IMR-90 (cell line): ENCODE measurements at places on chromosomes 4 and X. TPM values are rescaled to one million over a fixed set of nuclear protein-coding genes. Genes with fewer than 3 reads are reported as not detected.
A peak's percentile ranks its signal among the peaks of the same experiment; 100 is the strongest.

- no peak for DNase-seq
These were observed 1.2 kb downstream of the NLGN4X start for GRCh38 chrX:6227453-6227835.

DNA sequence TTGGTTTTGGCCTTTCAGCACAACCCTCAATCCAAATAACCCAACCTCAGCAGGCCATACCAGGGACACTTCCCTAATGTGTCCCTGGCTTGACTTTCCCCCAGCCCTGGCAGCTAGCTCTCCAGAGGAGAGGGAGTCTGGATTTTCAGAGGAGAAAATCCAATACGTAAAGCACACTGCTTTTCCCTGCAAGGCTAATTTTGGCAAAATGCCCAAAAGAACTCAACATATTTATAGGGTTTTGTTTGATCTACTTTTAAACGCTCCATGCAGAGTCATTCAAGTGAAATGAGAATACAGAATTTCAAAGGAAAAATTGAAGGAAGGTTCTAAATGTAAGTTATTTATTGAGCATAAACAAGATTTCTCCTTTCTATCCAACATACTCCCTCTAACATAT is 167.2 kb downstream of the SH3KBP1 start:
- DNase-seq, result peak; percentile 28

- DNase-seq, result peak; percentile 16
These were observed 318.6 kb downstream of the OPHN1 start for GRCh38 chrX:68114573-68115129.

DNA sequence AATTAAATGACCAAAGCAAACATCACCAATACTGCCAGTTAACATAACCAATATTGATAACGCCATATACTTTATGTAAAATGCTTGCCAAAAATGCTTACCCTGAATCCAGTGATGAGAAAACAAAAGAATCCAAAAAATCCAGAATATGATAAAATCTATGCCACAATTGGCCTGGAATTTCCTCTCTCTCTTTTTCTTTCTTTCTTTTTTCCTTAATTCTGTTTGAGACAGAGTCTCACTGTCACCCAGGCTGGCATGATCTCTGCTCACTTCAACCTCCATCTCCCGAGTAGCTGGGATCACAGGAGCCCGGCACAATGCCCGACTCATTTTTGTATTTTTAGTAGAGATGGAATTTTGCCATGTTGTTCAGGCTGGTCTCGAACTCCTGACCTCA is 9.8 kb upstream of the SLC7A11 start:
- no peak for DNase-seq

DNA sequence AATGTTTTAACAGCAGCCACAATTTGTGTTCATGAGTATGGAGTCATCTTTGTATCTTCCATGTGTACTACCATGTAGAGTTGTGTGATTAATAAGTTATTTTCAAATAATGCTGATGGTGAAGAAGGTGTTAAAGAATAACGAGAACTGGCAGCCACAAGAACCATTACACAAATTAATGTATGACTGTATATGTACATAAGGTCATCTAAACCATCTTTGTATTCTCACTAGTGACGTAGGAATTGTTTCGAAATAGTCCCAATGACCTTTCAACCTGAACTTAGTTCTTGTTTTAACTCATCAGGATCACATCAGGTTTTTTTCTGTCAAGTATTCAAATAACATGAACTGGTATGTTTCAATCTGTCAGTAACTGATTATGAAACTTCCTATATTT is 48.3 kb upstream of the NOCT start:
- DNase-seq, result no peak

DNA sequence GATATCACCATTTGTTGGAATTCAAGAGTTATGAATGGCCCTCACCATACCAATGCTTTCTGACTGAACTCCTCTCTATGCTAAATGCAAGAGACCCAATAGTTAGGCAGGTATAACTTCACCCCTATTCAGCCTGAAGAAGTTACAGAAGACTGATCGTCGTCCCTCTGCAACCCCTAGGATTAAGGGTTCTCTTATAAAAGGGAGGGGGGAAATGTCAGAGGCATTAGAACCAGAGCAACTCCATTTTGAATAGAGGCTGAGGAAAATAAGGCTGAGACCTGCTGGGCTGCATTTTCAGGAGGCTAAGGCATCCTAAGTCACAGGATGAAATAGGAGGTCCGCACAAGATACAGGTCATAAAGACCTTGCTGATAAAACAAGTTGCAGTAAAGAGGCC is 494.3 kb downstream of the SPRY1 start:
- no peak for DNase-seq

The FGD1 gene
- total RNA-seq, result 2.0 and 2.5 TPM in 2 replicates
